Inflammatory macrophage treated with lipopolysaccharide for 4 hours (primary cell): ENCODE measurements at places on chromosomes 5 and 9.

GRCh38 chr5:86837610-86838009, 219.9 kb downstream of the COX7C start:
- no peak for DNase-seq

DNA sequence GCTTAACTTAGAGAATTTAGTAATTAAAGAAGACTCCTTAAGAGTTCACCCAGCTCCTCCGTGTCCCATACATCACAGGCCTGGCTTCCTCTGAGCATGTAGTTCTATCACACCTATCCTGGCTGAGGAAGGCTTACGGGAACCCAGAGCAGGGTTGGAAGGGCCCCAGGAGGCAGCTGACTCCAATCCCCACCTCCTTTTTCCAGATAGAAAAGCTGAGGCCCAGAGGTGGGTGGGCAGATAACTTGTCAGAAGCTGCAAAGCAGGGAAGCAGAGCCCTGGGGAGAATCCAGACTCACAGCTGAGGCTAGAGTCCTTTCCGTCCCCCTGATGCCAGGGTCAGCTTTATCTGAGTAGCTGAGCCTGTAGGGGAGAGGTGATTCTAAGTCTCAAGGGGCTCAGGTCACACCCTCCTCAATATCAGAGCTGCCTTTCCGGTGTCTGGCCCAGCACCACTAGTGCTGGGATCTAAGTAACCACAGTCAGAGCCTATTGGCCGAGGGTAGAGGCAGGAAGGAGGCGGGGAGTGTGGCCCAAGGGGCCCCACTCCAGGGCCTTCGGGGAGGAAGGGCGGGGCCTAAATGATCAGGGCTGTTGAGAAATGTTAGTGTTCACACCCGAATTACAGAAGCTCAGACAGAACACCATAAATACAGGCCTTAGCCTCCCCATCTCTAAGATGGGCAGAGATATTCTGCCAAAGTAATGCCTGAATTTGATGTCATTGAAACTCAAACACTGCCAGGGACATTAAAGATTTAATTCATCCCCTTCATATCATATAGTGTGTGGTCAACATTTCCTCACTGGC, 9.9 kb downstream of the CCDC69 start:
- DNase-seq, result peak; percentile 96

GRCh38 chr9:98971168-98971914, 27.6 kb downstream of the COL15A1 start:
- DNase-seq, result peak; percentile 52

DNA sequence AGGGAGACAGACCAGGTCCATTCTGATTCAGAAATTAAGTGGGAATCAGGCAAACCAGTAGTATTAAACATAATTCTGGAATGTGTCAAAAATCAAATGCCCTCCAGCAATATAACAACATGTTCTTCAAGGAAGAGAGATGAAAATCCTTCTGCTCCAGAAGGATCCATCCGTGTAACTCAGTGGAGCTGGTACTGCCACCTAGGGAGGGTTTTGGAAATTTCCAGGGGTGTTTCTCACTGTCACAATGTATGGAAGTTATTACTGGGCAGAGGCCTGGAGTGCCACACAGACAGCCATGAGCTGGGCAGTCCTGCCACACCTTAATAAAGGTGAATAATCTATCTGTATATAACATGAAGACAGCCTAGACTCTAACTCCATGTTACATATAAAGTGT, 87.5 kb downstream of the TTLL11 start:
- no peak for DNase-seq

GRCh38 chr5:4036861-4037260, 441.2 kb downstream of the IRX1 start:
- no peak for DNase-seq

- no peak for DNase-seq
Measured at GRCh38 chr9:89426384-89426961, 71.4 kb downstream of the SEMA4D start.

DNA sequence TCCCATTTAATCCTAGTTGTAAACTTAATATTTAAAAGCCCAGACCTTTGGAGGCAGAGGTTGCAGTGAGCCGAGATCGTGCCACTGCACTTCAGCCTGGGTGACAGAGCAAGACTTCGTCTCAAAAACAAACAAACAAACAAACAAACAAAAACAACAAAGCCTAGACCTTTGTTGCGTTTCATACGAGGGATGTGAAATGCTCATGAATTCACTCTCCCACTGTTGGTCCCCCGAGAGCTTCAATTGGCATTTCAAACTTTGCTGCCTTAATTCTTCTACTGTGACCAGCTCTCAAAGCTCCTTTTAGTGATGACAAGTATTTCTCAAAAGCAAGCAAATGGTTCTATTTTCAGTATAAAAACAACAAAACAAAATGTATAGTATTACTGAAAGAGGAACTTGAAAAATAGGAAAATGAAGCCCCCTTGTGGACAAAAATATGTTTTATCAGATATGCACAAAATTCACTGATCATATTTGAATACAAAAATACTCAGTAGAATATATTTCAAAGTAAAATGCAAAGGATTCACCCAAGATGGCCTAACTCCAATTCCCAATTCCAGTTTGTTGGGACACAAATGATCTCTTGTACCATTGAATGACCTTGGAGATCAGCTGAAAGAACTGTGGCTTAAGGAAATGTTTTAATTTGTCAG, 140.4 kb downstream of the ESM1 start:
- peak; percentile 71 for DNase-seq

DNA sequence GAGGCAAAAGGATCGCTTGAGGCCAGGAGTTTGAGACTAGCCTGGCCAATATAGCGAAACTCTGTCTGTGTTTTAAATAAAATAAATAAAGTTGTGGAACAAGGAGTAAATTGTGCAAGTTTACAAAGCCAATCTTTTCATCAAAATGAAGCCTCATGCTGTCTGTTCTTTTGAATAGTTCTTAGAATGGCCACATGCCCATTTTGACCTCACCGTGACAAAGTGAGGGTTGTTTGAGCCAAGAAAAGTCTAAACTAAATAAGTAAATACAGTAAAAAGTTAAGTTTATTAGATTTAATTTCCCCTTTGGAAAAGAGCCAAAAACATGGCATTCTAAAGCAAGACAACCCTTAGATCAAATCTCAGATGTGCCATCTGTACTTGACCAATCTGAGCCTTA, 165.7 kb downstream of the NDUFS4 start:
- no peak for DNase-seq

- DNase-seq, result no peak
Measured at GRCh38 chr5:18354828-18355227, 720.6 kb downstream of the TAF11L14 start.

DNA sequence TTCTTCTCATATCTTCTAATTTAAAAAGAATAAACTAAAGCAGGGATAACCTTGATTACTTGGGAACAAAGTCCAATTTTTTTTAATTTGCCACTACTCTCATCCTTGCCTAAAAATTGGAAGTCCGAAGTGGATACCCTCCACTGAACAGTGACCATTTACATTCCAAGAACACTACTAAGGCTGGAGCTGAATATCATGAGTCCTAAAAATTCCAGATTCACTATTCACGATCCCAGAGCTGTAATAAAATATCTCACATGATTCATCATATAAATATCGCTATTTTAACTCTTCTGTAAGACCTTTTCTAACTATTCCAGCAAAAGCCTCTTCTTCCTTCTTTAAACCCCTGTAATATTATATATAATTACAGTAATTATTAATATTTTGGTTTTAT, 57.4 kb downstream of the ATPSCKMT start:
- no peak for DNase-seq

- no peak for DNase-seq
Measured at GRCh38 chr9:134560206-134560605, 81.4 kb upstream of the COL5A1 start.

GRCh38 chr5:160081495-160081894, 37.8 kb downstream of the PWWP2A start:
- DNase-seq, result no peak

- no peak for DNase-seq
Measured at GRCh38 chr5:32678472-32678871, 32.6 kb upstream of the NPR3 start.

DNA sequence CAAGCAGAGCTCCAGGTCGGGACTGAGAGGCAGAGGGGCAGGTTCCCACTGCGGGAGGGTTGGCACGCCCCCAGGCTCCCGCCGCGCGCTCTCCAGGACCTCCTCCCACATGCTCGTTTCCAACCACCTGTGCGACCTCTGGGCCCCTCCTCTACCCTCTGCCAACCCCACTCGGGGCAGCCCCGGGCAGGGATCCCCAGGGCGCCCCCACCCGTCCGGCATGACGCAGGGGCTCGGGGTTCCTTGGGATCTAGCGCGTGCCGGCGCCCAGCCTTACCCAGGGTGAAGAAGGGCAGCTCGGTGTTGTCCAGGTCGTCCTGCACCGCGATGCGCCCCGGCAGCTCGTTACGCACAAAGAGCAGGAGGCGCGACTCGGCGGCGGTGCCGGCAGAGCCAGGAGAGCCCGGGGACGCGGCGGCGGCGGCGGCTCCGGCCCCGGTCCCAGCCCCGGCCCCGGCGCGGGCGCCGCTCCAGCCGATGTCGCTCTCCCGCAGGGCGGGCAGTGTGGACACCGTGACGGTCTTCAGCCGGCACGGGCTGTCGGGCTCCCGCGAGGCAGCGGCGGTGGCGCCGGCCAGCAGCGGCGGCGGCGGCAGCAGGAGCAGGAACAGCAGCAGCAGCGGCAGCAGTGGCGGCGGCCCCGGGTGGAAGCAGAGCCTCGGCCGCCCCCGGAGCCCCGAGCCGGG, 494 bp downstream of the ASTN2 start:
- no peak for DNase-seq

- DNase-seq, result no peak
Measured at GRCh38 chr9:70117835-70118319, 74.2 kb downstream of the MAMDC2 start.

DNA sequence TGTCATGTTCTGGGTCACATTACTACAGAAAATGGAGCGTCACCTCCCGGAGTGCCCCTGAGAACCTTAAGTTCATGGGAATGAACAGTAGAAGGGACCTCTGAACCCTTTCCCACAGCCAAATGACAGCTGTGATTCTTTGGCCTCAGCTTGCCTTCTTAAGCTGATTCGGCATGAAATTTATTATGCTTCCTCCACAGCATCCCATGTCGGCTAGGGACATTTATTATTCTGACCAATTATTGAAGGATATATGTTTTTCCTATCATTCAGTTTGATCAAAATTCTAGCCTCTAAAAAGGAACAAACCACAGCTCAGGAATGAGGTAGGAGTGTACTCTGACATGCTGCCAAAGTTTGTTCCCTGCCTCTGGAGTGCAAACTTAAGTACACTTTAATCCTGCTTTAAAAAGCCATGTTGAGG, 440.6 kb downstream of the CETN3 start:
- DNase-seq, result no peak

DNA sequence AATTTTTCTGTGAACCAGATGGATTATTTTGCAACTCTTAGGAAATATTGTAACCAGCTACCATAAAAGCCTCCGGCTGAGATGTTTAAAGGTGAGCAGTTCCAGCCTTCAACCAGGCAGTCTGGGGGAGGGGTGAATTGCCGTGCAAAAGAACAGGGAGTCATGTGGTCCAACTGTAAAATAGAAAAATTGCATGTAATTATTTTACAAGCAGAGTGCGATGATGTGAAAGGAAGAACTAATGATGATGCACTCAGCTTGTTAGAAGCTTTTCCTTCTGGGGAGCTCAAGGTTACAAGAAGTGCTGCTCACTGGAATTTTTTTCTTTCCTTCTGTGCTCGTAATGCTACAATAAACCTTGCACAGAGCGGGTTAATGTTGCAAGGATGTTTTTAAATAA, 188.7 kb upstream of the ITGA1 start:
- DNase-seq, result no peak
